ENCODE measurements at places on chromosomes 1 and 21.

GRCh38 chr1:12113433-12114339 lies 50.6 kb downstream of the TNFRSF8 start:
- no peaks in the 10 kb centered on the region for H3K4me1 ChIP-seq
- no peaks in the 10 kb centered on the region for H3K27me3 ChIP-seq
- H3K4me3 ChIP-seq: no peak overlapping the region
- no peaks in the 10 kb centered on the region for H3K36me3 ChIP-seq
- H3K27ac ChIP-seq: no peak overlapping the region
- no peak for DNase-seq

- no peaks in the 10 kb centered on the region for H3K36me3 ChIP-seq
- no peak for DNase-seq
- no peaks in the 10 kb centered on the region for H3K27me3 ChIP-seq
- H3K4me3 ChIP-seq: no peak overlapping the region
- H3K27ac ChIP-seq: no peak overlapping the region
Measured at GRCh38 chr1:111660204-111661150, 40.9 kb downstream of the RAP1A start.

- H3K4me1 ChIP-seq: peaks cover 29% of the 10 kb centered on the region
- H3K27me3 ChIP-seq: no peaks in the 10 kb centered on the region
- no peak overlapping the region for H3K27ac ChIP-seq
- peak; percentile 66 for DNase-seq
Measured at GRCh38 chr1:202571719-202572339, 138.4 kb downstream of the SYT2 start.

GRCh38 chr1:116115476-116116439 lies 4.6 kb downstream of the MAB21L3 start:
- no peak overlapping the region for H3K4me3 ChIP-seq
- H3K4me1 ChIP-seq: no peaks in the 10 kb centered on the region
- H3K36me3 ChIP-seq: no peaks in the 10 kb centered on the region
- no peak for DNase-seq
- no peak overlapping the region for H3K27ac ChIP-seq

DNA sequence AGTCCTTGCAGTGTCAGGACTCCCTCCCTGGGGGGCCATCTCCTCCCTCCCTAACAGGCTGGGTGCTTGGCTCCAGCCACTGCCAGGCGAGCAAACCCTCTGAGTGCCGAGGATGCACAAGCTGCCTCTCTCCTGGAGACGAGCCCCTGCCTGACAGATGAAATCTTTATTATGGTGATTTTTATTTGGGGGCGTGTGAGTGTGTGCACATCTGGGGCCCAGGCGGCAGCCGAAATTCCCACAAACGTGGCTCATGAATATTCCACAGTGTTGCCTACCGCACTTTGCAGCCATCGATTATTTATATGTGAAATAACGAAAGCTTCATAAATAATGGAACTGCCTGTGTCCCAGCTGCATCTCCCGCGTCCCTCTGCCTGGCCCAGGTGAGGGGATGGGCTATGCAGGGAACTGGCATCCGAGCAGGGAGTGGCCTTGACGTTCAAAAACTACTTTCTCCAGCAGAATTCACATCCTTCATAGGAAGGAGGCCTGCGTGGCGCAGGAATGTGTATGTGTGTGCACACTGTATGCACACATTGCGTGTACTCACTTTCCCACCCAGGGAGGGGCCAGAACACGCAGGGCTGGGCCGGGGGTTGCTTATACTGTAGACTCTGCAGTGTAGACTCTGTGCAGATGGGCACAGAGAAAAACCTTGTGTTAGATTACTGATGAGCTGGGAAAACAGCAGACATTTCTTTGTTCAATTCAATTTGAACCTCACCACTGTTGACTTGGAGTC lies 73.1 kb downstream of the UBIAD1 start:
- no peak overlapping the region for H3K4me3 ChIP-seq
- no peak overlapping the region for H3K27ac ChIP-seq
- no peaks in the 10 kb centered on the region for H3K27me3 ChIP-seq
- no peak for DNase-seq
- peaks cover 6% of the 10 kb centered on the region for H3K4me1 ChIP-seq

- no peak within 1 kb of the TSS for H3K27ac ChIP-seq
- peaks cover 74% of the 10 kb centered on the region for H3K27me3 ChIP-seq
- peaks cover 13% of the 10 kb centered on the region for H3K4me1 ChIP-seq
- H3K36me3 ChIP-seq: no peaks in the 10 kb centered on the region
Measured at GRCh38 chr1:77281491-77282186, at the start of gene AK5. Gene AK5 (plus strand): TSS chr1:77282019. CDS start chr1:77282314, 295 bp downstream.

GRCh38 chr1:234216116-234216703 lies 157.0 kb upstream of the COA6 start:
- peaks cover 41% of the 10 kb centered on the region for H3K27me3 ChIP-seq
- H3K4me1 ChIP-seq: peaks cover 13% of the 10 kb centered on the region
- no peak overlapping the region for H3K27ac ChIP-seq
- DNase-seq: no peak

GRCh38 chr1:66549017-66549416 lies 15.1 kb downstream of the SGIP1 start:
- H3K36me3 ChIP-seq: no peaks in the 10 kb centered on the region
- no peak overlapping the region for H3K27ac ChIP-seq
- no peaks in the 10 kb centered on the region for H3K27me3 ChIP-seq
- no peak overlapping the region for H3K4me3 ChIP-seq

GRCh38 chr21:41877901-41878830 lies 978 bp downstream of the PRDM15 start:
- no peak for DNase-seq
- H3K36me3 ChIP-seq: no peaks in the 10 kb centered on the region
- no peak overlapping the region for H3K27ac ChIP-seq
- peak overlapping the region; percentile 83 for H3K4me3 ChIP-seq
- peaks cover 8% of the 10 kb centered on the region for H3K4me1 ChIP-seq
- no peaks in the 10 kb centered on the region for H3K27me3 ChIP-seq

Data from neural progenitor cell (in vitro differentiated cells).